ENCODE measurements at places on chromosomes 7 and 10.

DNA sequence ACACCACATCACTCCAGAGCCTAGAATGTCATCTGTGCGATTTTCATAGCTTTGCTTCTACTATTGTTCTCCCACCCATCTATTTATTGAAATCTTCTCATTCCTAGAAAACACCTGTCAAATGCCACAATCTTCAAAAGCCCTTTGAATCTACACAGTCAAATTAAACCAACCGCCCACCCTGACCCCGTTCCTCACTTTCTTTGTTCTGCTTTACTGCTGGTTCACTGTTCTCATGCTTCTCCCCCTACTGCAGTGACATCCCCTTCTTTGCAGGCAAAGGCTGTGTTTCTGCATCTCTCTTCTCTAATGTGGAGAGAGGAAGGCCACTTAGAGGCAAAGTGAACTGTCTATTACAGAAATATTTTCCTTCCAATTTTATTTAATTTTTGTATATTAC, 152.4 kb upstream of the NEBL start:
- no peaks in the 10 kb centered on the region for H3K4me1 ChIP-seq
- H3K27me3 ChIP-seq: no peaks in the 10 kb centered on the region
- no peak for DNase-seq
- no peak overlapping the region for H3K4me3 ChIP-seq
- H3K27ac ChIP-seq: no peak overlapping the region
- no peaks in the 10 kb centered on the region for H3K36me3 ChIP-seq

DNA sequence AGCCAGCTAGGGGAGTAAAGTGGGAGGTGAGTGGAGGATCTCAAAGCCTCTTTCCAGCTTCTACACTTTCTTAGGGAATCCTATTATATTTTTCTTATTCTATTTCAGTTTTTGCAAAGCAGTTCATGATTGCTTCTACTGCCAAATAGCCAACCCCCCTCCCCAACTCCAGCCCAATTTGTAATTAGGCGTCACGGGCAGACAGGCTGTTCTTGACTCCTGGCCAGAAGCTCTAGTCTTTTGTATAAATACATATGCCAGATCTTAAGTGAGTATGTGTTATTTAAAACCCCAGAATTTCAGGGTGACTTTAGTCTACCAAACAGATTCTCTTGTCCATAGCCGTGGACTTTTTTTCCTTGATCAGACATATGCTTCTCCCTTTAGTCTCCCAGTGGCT, 255.2 kb downstream of the BUB3 start:
- no peaks in the 10 kb centered on the region for H3K36me3 ChIP-seq
- no peak overlapping the region for H3K4me3 ChIP-seq
- H3K27me3 ChIP-seq: no peaks in the 10 kb centered on the region
- no peak for DNase-seq

GRCh38 chr7:34463830-34464229, 194.2 kb upstream of the NPSR1 start:
- H3K27me3 ChIP-seq: no peaks in the 10 kb centered on the region
- no peak overlapping the region for H3K4me3 ChIP-seq
- H3K4me1 ChIP-seq: no peaks in the 10 kb centered on the region
- DNase-seq: no peak

- H3K36me3 ChIP-seq: no peaks in the 10 kb centered on the region
- no peaks in the 10 kb centered on the region for H3K4me1 ChIP-seq
- no peak for DNase-seq
- no peaks in the 10 kb centered on the region for H3K27me3 ChIP-seq
- no peak overlapping the region for H3K4me3 ChIP-seq
- H3K27ac ChIP-seq: no peak overlapping the region
These were observed 23.1 kb downstream of the MAGI2 start for GRCh38 chr7:79430391-79430790.

GRCh38 chr7:27171637-27172314, 2.3 kb downstream of the HOXA10 start:
- peaks cover 49% of the 10 kb centered on the region for H3K4me1 ChIP-seq
- H3K36me3 ChIP-seq: no peaks in the 10 kb centered on the region
- H3K4me3 ChIP-seq: peak overlapping the region; percentile 3
- H3K27ac ChIP-seq: no peak overlapping the region
- DNase-seq: no peak
- H3K27me3 ChIP-seq: peaks cover 61% of the 10 kb centered on the region

- no peak overlapping the region for H3K4me3 ChIP-seq
- H3K27me3 ChIP-seq: no peaks in the 10 kb centered on the region
- no peaks in the 10 kb centered on the region for H3K36me3 ChIP-seq
- no peak for DNase-seq
- peak overlapping the region; percentile 81 for H3K27ac ChIP-seq
These were observed 13.5 kb downstream of the MYOF start for GRCh38 chr10:93468461-93469213.

- H3K4me1 ChIP-seq: no peaks in the 10 kb centered on the region
- no peaks in the 10 kb centered on the region for H3K27me3 ChIP-seq
- no peak overlapping the region for H3K27ac ChIP-seq
- H3K36me3 ChIP-seq: no peaks in the 10 kb centered on the region
- H3K4me3 ChIP-seq: no peak overlapping the region
These were observed 72.0 kb downstream of the GRID1 start for GRCh38 chr10:86294346-86295265.

DNA sequence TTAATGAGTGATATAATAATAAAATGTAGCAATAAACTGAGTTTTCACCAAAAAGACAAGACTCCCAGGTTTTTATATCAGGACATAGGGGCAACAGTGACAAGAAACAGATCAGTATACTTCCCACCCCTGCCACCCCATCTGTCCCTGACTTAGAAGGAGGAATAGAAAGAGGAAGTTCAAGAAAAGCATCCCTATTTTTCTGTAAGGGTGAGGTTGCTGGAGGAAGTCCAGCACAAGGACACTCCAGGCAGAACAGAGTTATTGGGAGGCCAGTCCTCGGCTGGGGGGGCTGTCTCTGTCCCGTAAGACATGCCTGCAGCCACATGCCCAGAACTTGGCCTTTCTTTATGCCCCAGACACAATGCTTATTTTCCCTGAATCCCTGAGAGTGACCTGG, 16.5 kb upstream of the TLX1 start:
- no peaks in the 10 kb centered on the region for H3K36me3 ChIP-seq
- no peak for DNase-seq
- peaks cover 34% of the 10 kb centered on the region for H3K27me3 ChIP-seq
- no peak overlapping the region for H3K4me3 ChIP-seq

DNA sequence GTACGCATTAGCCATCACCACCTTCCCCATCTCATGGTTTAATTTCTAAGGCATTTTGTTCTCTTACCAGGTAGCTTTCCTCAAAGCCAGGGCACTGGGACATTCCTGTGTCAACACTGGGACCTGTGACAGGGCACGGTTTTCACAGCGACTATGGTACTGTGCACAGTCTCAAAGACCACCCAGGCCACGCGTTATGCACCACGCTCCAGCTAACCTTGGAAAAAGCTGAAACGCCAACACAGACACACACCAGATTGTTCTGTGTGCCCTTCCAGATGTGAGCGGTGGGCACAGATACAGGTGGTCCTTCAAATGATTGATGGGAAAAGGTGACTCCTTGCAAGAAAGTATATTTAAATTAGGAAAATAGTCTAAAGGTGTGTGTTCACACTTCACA, 337.3 kb downstream of the WDR37 start:
- H3K4me3 ChIP-seq: no peak overlapping the region
- H3K27me3 ChIP-seq: no peaks in the 10 kb centered on the region
- DNase-seq: no peak
- no peak overlapping the region for H3K27ac ChIP-seq
- H3K36me3 ChIP-seq: no peaks in the 10 kb centered on the region

DNA sequence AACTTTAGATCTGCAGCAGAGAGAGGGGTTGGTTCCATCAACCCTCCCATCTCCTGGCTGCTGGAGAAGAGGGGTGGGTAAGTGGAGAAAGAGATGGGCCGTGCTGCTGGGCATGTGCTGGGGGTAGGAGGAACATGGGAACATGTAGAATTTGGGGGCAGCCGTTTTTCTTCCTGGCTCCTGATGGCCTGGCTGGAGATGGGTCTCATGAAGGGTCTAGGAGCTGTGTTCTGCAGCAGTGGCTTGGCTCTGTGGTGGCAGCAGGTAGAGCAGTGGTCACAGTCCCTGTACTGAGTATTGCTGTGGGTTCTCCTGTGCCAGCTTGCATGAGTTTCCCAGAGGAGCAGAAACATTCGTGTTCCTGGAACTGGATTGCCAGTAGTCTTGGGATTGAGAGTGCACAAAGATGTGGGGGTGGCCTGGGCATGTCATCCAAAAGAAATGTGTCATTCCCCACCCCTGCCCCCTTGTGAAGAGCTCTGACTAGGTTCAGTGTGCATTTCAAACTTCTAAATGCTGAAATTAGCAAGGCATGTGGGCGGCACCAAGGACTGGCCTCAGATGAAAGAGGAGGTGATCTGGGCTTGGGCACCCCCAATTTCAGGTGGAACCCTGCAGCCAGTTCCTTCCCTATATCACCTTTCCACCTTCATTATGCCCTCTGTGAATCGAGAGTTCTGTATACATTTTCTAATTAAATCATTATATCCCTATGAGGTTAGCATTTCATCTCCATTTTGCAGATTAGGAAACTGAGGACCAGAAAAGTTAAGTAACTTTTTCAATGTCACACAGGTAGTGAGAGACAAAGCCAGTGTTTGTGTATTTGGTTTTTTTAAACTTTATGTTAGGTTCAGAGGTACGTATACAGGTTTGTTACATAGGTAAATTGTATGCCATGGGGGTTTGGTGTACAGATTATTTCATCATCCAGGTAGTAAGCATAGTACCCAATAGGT, 2.1 kb downstream of the CHST3 start:
- peaks cover 58% of the 10 kb centered on the region for H3K4me1 ChIP-seq
- DNase-seq: no peak
- H3K4me3 ChIP-seq: peak overlapping the region; percentile 80
- H3K36me3 ChIP-seq: no peaks in the 10 kb centered on the region
- peak overlapping the region; percentile 94 for H3K27ac ChIP-seq

- H3K36me3 ChIP-seq: no peaks in the 10 kb centered on the region
- H3K27me3 ChIP-seq: no peaks in the 10 kb centered on the region
- no peaks in the 10 kb centered on the region for H3K4me1 ChIP-seq
- no peak overlapping the region for H3K4me3 ChIP-seq
- DNase-seq: no peak
These were observed 76.7 kb downstream of the EMX2 start for GRCh38 chr10:117619223-117619622.

DNA sequence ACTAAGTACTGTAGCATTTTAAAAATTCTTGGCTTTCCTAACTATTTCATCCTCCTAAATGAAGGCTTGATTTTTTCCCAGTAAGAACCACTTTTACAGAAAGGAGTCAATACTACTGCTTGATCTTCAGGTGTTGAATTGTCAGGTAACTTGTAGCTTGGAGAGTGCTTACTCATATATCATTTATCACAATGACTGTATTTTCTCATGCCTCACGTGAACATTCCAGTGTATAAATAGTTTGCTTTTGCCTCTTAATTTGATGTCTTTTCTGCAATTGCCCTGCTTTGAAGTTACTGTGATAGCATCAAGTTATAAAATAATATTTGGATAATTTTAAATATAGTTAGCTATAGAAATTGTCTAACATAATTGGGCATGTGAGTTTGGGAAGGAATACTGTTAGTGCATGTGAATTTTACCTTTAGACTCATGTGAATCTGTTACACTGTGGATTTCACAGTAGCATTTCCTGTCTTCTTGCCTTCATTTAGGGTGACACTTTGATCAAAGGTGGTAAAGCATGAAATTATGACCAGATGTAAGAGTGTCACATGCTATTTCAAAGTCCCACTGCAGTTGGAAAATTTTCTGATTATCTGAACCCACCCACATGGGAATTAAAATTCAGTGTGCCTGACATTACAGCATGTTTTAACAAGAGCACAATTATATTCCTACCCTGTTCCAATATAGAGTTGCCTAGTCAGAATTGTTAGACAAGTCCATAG, 962.8 kb downstream of the DNAJB9 start:
- H3K4me1 ChIP-seq: no peaks in the 10 kb centered on the region
- H3K27ac ChIP-seq: no peak overlapping the region
- no peaks in the 10 kb centered on the region for H3K27me3 ChIP-seq
- H3K4me3 ChIP-seq: no peak overlapping the region
- no peak for DNase-seq
- no peaks in the 10 kb centered on the region for H3K36me3 ChIP-seq

DNA sequence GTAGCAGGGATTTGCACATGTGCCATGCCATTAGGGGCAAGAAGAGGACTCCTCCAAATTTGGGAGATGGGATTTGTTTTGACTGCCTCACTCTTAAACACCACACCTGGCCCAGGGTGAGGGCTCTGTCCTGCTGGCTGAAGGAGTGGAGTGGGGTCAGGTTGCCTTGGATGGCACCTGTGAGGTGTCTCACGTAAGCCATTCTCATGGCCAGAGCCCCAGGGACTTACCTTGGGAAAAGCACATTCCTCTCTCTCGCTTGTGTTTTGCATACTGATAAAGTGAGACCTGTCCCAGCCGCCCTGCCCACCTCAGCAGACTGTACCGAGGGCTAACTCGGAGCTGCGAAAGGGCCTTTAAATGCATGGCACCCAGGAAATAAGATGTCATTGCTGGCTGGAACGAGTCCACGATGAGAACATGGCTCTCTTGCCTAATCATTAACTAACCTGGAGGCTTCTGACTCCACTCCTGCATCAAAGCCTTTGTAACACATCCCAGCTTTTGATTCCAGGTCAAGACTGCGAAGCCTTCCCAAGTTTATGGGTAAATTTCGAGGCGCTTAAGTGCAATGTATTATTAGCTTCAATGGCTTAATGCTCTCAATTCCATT, 184.0 kb upstream of the RNF32 start:
- no peak overlapping the region for H3K27ac ChIP-seq
- H3K4me1 ChIP-seq: no peaks in the 10 kb centered on the region
- DNase-seq: no peak
- no peak overlapping the region for H3K4me3 ChIP-seq
- no peaks in the 10 kb centered on the region for H3K27me3 ChIP-seq

DNA sequence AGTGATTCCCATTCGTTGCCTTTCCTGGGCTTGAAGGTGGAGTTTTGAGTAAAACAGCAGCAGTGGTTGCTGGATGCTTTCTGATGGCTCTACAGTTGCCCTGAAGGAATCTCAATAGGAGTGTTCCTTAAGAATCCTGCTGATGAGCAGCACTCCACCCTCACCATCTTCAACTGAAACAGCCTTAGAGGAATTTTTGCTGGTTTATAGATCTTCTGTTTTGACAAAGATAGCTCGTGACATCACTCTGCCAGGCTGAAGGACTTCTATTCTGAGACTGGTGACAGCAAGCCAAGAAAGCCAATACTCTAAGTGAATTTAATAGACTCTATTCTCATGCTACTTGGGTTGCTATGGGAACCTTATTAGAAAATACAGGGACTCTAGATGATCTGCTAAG, 1014.7 kb downstream of the NRG3 start:
- H3K27me3 ChIP-seq: no peaks in the 10 kb centered on the region
- DNase-seq: no peak
- no peaks in the 10 kb centered on the region for H3K36me3 ChIP-seq
- H3K4me3 ChIP-seq: no peak overlapping the region
- H3K4me1 ChIP-seq: peaks cover 14% of the 10 kb centered on the region

GRCh38 chr7:149830997-149831740, 7.0 kb upstream of the ZNF862 start:
- peaks cover 6% of the 10 kb centered on the region for H3K27me3 ChIP-seq
- DNase-seq: no peak
- no peaks in the 10 kb centered on the region for H3K4me1 ChIP-seq
- H3K36me3 ChIP-seq: no peaks in the 10 kb centered on the region
